Femur (tissue), 1 donor: ENCODE measurements at places on chromosomes 5 and 9.

GRCh38 chr5:36945687-36946086, 69.1 kb downstream of the NIPBL start:
- DNase-seq: no peak

- DNase-seq: no peak
Measured at GRCh38 chr5:116303810-116304209, 219.0 kb downstream of the COMMD10 start.

DNA sequence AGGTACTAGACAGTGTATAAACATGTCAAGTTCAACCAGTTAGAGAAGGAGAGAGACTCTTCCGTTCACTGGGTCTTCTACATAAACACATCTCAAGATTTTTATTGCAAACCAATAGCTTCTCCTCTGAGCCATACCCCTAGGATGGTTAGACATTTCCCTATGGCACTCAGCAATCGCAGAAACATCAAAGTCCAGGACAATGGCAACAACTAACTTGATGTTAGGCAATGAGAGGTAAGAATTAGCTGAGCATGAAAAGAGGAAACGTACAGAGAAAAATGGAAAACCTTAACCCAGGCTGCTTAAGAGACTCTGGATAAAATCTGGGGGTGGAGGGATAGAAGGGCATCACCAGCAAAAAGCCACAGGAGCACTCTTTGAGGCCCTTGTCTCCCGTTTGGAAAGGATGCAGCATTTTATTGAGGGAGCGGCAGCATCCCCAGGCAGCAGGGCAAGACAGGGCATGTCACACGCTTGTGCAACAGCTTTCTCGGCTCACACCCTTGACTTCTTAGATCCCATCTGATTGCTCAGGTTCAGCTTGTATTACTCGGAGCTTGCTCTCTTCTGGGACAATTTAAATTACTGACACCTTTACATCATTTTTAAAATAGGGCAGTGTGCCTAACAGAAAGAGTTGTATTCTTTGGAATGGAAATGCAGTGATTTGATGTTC, 8.6 kb upstream of the PSAT1 start:
- DNase-seq: no peak

GRCh38 chr5:109413458-109413857, 3.7 kb upstream of the PJA2 start:
- DNase-seq: peak; percentile 59

DNA sequence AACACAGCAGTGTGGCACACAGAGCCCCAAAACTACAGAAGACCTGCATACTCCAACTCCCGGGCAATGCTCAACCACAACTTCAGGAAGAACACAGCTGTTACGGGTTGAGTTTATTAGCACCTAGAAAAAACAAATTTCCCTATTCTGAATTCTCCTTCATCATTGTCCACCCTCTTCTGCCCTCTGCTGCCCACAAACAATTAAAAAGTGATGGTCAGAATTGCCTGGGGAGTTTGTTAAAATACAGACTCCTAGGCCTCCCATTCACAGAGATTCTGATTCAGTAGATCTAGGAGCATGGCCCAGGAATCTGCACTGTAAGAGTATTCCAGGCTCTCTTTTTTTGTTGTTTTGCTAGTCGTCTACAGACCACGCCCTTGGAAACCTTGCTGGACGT, 310.6 kb downstream of the NDUFS4 start:
- no peak for DNase-seq

- DNase-seq: peak; percentile 39
Measured at GRCh38 chr9:71285191-71285656, 163.8 kb upstream of the TRPM3 start.

DNA sequence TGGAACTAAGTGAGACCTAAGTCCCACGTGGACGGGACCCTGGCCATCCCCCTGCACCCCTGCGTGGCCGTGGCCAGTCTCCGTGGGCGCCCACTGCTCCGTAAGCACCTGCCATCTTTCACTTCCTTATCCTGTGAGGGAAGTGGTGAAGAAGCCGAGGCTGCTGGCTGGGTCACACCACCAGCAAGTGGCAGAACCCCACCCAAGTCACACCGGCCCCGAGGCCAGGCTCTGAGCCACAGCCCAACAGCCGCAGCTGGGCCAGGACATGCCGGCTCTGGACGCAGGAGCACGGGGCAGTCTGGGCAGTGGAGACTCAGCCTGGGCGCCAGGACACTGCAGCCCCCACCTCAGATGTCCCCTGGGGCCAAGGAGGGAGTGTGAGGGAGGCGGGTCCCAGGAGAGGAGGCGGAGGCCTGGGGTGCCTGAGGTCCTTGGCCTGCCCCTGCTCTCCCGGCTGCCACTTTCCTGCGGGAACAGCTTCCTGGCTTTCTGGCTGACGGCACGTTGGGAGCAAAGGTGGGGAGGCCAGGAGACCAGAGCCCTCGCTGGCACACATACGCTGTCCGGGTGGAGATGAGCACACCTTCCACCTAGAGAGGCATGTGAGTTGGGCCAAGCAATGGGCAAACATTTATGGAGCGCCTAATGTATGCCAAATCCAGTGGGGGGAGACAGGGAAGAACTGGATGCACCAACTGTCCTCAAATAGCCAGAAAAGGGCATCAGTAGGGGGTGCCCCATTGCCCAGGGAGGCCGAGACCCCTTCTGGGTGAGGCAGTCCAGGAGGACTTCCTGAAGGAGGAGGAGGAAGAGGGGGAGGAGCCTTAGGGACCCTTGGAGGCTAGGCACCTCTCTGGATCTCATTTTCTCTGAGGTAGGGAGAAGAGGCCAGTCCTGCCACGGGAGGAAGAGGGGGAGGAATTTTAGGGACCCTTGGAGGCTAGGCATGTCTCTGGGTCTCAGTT, 43.9 kb upstream of the EGFL7 start:
- DNase-seq: peak; percentile 54

GRCh38 chr5:80961376-80962281, 1.5 kb downstream of the RASGRF2 start:
- DNase-seq: no peak

GRCh38 chr5:176888865-176889165, 10.3 kb downstream of the HK3 start:
- no peak for DNase-seq

GRCh38 chr5:103498211-103498610, 64.4 kb downstream of the NUDT12 start:
- no peak for DNase-seq

DNA sequence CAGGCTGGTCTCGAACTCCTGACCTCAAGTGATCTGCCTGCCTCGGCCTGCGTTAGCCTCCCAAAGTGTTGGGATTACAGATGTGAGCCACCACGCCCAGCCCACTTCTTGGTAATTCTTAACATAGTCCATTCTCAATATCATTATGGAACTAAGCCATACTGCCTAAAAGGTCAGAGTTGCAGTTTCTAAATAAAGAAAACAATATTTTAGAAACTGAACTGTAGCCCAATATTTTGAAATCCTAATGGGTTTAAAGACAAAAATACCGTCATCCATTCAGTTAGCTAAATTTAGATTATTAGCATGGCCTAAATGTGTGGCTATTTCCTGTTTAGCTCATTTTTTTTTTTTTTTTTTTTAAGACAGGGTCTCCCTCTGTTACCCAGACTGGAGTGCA, 99.5 kb downstream of the USP20 start:
- no peak for DNase-seq

GRCh38 chr5:1793301-1793740, 6.3 kb downstream of the MRPL36 start:
- DNase-seq: peak; percentile 56

- DNase-seq: no peak
Measured at GRCh38 chr5:110865400-110866094, 126.7 kb downstream of the SLC25A46 start.

DNA sequence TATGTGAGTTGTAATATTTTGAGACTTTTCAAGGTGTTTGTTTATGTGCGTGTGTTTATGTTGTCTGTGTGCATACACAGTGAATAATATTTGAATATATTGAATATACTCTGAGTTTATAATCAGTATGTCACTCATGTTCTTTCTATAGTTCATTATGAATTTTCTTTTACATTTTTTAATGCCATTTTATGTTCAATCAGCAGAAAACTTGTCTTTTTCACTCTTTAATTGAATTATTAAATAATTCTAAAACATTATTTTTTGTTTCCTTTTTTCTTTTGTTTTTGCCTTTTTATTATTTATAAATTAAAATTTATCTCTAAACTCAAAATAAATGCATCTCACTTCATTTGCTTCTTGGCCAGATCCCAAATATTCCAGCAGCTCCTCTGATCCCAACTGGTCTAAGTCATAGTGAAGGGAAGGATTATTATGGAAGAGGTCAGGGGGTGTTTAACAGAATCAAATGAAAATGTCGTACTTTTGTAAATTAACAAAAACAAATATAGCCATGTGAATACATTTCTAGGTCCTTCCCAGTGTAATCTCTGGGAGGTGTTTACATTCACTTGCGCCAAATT, 188.9 kb downstream of the KDM4C start:
- DNase-seq: no peak

DNA sequence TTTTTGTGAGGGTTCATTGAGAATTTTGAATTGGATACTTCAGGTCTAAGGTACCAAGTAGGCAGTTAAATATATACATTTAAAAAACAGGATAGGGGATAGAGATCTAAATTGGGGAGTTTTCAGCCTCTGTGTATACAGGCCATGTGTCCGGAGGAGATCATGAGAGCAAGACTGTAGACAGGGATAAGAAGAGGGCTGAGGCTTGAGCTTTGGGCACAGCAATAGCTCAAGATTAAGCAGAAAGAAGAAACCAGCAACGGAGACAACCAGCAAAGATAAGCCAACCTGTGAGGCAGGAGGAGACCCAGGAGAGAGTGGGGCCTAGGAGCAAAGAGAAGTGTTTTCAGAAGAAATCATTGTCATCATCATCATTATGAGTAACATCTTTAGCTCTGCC, 258.4 kb downstream of the GRIA1 start:
- no peak for DNase-seq

DNA sequence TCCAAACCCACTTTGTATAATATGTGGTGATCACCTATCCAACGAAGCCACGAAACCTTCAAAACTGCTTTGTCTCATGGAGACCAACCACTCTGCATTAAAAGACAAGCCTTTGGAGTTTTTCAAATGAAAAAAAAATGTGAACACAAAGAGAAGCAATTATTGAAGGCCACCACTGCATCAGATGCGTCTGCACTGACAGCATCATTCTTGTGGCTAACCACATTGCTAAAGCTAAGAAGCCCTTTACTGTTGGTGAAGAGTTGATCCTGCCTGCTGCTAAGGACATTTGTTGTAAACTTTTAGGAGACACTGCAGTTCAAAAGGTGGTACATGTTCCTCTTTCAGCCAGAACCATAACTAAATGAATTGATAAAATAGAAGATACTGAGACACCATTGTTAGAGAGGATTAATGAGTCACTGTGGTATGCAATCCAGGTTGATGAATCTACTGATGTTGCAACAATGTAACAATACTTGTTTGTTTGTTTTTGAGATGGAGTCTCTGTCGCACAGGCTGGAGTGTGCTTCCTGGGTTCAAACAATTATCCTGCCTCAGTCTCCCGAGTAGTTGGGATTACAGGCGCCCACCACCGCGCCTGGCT, 45.4 kb downstream of the TAF11L14 start:
- no peak for DNase-seq

DNA sequence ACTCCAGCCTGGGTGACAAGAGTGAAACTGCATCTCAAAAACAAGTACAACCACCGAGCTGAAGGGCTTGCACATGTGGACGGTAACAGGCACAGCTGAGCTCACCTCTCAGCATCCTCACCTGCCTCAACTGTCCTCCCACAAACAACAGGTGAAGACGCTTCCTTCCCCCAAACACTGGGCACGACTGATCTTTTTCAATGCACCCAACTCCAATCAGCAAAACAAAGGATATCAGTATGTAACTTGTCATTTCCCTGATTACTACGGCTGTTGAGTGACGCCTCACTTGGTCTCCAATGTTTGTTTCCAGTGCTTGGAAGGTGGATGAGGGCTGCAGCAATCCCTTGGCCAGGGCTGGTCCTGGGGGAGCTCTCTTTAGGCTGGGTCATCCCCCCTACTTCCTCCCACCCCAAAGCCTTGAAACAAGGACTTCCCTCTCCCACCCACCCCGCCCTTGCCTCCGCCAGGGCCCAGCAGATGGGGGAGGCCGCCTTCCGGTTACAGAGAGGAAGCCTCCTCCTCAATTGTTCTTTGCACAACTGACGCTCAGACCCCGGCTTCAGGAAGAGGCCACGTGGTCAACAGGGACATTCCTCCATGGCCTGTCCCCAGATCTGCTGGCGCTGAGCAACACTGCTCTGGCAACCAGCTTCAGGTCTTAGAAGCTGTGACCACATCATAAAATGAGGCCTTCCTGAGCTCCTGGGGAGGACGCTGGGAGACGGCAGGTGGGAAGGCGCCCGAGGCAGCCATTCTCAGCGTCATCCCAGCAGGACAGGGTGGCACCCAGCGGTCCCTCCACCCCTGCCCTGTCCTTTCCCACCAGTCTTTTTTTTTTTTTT, 5.9 kb downstream of the FAM78A start:
- DNase-seq: peak; percentile 74

DNA sequence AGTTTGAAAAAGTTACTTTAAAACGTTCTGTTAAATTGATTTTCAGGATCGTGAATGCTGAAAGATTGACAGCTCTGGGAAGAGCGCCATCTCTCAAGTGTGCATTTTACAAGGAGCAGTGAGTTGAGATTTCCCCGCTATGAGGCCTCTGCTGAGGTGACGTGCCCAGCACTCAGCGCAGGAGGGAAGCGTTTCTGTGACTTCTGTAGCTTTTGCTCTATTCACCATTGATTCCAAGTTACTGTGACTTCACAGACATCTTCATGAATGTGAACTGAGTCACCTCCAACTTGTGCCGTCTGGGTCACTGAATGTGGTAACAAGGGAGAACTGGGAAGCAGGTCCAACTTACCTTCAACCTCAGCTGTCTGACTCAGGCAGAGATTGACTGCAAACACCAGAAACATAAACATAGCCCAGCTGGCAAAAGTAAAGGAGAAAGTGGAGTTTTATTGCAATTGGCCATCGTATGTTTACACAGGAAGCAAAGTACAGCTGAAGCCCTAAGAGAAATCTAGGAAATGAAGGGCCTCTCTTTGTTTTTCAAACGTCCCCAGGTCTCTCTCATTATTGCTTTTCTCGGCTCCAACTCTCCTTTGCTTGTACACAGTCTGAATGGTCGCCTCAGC, 428.8 kb upstream of the CLINT1 start:
- peak; percentile 72 for DNase-seq

GRCh38 chr9:74494490-74494889, 2.6 kb upstream of the RORB start:
- DNase-seq: no peak

DNA sequence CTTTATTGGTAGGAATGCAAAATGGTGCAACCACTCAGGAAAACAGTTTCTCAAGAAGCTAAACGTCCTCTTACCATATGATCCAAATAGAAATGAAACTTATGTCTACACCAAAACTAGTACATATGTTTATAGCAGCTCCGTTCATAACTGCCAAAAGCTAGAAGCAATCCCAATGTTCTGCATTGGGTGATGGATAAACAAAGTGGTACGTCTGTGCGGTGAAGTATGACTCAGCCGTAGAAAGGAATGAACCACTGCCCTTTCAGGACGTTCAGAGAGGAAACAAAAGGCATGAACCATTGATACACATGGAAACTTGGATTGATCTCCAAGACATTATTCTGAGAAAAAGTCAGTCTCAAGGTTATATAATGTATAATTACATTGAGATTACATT, 27.6 kb downstream of the HNRNPH1 start:
- no peak for DNase-seq
